ENCODE measurements at places on chromosomes 7 and 10.

DNA sequence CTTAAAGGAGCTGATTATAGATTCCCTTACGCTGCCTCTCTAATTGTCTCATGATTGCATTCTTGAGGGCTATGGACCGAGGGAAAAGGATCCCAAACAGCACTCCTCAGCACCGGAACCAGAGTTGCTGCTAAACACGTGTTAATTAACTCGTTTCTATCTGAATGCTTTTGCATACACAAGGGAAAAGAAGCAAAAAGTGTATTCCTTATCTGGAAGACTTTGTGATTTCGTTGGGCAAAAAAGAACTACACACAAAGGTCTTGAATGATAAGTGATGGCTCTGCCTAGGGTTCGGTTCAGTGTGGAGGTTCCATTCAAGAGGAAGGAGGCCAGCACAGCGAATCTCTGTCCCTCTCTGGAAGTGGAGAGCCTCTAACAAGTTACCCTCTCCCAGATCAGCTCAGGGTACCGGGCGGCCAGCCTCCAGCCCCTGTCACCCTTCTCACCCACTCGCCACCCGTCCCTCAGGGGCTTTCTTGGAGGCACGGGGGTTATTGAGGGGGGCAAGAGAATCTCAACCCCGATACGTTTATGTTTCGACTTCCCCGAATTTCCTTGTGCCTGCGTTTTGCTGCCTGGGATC is 515 bp upstream of the SLC4A2 start:
- no peak for DNase-seq

GRCh38 chr7:142957723-142958122 is 4.4 kb downstream of the KEL start:
- no peak for DNase-seq

GRCh38 chr7:155373359-155374273 is 75.9 kb downstream of the INSIG1 start:
- no peak for DNase-seq

GRCh38 chr7:27746486-27746885 is 6.5 kb downstream of the TAX1BP1 start:
- DNase-seq = no peak

DNA sequence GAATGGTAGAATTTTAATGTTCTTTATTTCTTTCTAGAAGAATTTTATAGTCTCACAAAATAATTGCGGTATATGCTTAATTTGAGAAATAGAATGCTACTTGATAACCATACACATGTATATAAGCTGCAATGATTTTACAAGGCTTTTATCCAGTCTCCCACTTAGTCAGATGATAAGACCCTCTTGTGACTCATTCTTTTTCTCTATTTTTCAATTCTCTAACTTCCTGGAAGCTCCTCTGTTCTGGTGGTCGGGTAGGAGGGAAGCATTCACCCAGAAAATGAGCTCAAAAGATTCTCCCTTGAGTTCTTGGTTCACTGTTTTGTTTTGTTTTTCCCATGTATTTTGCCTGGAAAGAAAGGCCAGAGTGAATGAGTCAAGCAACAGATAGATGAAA is 546.6 kb downstream of the INHBA start:
- no peak for DNase-seq

GRCh38 chr7:116984511-116984910 is 31.2 kb downstream of the ST7 start:
- DNase-seq = no peak

DNA sequence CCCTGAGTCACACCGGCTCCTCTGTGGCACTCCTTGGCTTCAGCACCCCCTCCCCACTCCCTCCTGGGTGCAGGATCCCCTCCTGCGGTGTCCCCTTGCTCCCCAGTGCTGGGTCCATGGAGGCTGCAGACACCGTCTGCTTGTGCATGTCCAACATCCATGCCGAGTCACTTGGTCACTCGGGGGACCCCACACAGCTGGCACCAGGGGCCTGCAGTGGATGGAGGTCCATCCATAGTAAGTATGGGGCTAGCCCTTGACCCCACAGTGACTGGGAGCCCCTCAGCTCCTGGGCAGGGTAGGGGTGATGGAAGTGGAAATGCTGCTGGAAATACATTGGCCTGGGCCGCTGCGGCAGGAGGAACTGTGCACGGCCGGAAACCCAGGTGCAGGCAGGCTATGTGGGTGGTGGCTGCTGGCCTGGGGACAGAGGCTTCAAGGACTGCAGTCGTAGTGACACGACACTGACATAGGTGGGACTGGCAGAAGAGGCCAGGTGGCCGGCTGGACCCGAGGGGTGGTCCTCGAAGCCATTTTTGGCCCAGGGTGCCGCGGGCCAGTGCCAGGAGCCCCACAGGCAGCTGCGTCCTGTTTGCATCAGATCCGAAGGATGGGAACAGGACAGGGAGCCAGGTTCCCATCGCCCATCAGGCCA is 58.9 kb downstream of the GLRX3 start:
- DNase-seq = no peak

DNA sequence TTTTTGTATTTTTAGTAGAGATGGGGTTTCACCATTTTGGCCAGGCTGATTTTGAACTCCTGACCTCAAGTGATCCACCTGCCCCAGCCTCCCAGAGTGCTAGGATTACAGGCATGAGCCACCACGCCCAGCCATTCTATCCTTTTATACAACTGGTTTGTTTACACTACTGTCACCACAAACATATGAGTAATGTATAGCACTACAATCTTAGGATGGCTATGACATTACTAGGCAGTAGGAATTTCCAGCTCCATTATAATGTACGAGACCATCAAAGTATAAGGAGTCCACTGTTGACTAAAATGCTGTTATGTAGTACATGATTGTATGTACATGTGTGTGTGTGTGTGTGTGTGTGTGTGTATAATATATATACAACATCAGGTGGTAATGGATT is 1126.1 kb upstream of the LRRN3 start:
- no peak for DNase-seq

DNA sequence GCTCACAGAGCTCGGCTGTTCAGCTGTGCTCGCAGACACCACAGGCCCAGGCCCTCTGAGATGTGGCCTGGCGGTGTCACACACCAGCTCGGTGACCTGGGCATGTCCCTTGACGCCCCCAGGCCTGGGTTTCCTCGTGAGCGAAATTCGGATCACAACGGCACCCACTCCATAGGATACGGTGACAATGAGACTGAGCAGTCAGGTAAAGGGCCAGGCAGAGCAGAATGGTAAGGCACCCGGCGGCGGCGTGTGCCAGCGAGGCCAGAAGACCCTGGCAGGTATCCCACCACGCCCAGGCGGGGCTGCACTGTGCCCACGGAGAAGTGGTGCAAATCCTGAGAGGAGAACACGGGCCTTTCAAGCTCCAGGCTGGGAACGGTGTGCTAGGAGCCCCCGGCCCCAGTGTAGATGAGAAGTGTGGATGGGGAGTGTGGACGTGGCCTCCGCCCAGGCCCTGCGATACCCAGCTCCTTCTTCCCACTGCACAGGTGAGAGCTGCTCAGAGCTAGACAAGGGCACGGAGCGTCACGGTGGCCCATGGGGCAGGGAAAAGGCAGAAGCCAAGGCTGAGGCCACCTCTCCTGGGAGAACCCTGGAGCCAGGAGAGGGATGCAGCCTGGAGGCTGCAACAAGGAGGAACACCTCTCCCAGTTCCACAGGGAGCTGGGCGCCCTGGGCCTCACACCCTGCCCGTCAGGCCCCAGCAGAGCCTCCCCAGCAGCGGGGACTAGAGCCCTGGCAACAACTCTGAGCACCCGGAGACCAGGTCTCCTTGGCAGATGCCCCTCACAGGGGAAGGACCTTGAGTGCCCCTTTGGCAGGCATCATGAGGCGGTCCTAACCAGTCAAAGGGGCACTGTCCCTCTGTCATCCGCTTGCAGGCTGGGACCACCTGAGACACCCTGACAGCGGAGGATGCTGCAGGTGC is 219.1 kb downstream of the MAD1L1 start:
- peak; percentile 15 for DNase-seq

DNA sequence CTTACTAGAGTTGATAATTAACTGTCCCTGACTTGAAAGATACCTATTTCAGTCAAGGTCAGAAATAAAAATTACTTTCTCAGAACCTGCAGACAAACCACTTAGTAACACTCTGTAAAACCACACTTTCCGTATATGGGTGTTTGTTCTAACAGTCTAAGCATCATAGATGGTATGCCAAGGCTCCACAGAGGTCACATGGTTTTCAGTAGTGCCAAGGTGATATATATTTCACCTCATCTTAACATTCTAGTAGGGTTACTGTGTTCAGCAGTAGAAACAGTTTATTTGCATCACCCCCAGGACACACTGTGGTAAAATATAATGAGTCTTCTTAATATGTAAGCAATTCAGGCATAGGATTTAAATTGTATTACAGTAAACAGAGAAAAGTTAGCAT is 61.5 kb downstream of the KCND2 start:
- DNase-seq = no peak

DNA sequence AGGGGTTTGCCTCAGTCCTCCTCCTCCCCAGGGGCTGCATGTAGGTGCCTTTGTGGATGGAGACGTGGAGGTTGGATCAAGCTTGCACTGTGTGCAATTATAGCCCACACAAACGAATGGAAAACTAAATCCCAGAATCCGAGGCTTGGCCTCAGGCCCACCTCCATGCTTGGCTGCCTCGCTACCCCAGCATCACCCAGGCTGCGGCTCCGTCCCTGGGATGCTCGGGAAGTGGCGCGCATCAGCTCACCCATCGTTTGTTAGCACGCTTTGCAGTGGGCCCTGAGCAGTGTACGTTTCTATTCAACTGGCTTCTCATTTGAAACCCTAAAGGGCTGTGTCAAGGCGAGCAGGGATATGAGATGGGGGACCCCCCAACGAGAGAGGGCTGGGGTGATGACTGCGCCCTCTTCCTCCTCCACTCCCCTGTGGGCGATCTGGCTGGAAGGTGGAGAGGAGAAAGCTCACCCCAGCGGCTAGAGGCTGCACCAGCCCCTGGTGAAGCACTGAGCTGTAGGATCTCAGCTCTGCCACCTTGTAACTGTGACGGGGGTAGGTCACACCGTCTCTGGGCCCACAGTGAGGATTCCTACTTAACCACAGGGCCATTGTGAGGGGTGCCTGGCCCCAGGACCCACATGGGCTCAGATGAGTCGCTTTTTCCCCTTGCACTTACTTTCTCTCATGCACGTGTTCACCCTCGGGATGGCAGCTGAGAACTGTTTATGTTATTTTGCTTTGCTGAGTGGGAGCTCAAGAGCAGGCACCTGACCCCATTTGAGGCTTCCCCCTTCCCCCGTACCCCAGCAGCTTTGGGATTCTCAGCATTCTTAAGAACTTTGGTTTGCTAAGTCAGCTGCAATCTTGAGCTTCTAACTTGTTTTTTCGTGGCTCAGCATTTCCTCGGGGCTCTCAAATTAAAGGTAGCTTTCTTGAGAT is 12.7 kb upstream of the BTBD16 start:
- DNase-seq = no peak

DNA sequence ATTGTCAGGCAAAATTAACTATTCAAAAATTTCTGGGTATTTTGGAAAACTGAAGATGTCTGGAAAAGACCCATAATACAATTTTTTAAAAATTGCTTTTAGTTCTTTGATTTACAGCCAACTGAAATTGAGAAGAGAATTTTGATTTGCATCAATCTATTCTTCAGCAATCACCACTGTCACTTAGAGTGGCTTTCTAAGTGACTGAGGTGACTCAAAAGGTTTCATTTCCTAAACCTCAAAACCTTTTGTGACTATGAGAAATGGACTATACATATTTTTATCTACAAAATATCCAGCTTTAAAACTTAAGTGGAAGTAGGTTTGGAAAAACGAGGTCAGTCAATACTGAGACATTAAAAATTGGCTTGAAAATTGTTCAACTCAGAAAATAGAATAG is 60.0 kb downstream of the ENO4 start:
- DNase-seq = no peak

DNA sequence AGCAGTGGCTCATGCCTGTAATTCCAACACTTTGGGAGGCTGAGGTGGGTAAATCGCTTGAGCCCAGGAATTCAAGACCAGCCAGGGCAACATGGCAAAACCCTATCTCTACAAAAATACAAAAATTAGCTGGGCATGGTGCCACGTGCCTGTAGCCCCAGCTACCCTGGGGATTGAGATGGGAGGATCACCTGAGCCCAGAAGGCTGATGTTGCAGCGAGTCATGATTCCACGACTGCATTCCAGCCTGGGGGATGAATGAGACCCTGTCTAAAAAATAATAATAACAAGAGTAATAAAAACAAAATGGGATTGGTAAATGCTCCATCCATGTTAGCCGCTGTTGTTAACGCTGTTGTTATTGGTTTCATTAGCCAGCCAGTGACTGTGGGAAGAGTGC is 1.3 kb upstream of the HKDC1 start:
- no peak for DNase-seq

- DNase-seq = no peak
These were observed 67.2 kb downstream of the DLG5 start for GRCh38 chr10:77859200-77859864.

GRCh38 chr10:31188792-31189406 is 130.1 kb upstream of the ZEB1 start:
- no peak for DNase-seq

- DNase-seq = no peak
These were observed 7.7 kb downstream of the CHAT start for GRCh38 chr10:49621561-49621960.

DNA sequence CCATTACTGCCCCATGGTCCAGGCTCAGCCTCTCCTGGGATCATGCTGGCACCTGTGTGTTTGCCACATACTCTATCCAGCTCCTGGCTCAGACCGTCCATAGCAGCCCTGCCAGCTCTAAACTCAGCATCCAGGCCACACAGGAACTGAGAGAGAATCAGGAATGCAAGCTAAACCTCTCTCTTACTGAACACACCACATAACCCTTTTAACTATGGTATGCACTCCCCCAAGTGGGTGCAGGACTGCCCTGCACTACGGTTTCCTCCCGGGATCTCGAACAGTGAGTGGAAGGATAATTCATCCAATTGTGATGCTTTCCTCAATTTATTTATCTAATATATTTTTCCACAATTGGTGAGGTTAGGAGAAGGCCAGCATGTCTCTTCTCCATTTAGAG is 17.1 kb upstream of the ZNF800 start:
- no peak for DNase-seq

DNA sequence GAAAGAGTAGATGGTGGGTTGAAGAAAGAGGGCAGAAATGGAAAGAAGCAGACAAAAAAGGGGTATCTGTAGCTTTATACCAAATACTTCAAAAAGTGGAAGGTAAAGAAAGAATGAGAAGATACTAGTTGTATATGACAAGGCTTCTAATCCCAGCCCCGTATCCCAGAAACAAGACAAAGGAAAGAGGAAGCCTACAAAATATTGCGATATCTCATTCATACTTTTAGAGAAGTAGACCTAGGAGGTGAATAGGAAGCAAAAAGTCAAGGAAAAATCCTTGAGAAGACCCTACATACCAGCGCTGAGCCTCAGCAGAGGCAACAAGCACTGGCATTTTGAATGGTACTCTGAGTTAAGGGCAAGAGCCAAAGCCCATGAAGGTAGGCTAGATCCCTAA is 26.6 kb downstream of the PHTF2 start:
- DNase-seq = no peak

- DNase-seq = no peak
These were observed 4.3 kb upstream of the ELFN1 start for GRCh38 chr7:1665549-1666316.

- DNase-seq = no peak
These were observed 136.0 kb upstream of the CHST15 start for GRCh38 chr10:124229201-124229988.

GRCh38 chr7:47045207-47046051 is 536.5 kb downstream of the TNS3 start:
- DNase-seq = no peak

All from CD4-positive, alpha-beta T cell treated with Interleukin-15 for 1 hour (primary cell).